ENCODE measurements at places on chromosomes 5 and 9. TPM values are rescaled to one million over a fixed set of nuclear protein-coding genes. Genes with fewer than 3 reads are reported as not detected.

Gene TBCA
- total RNA-seq: 147 TPM

Gene DOK3
- 7.5 TPM for total RNA-seq

Gene RNF183
- total RNA-seq: not detected

Gene GLDC
- 2.5 TPM for total RNA-seq

Gene IL13
- not detected for total RNA-seq

Gene MEGF9
- 23.1 TPM for total RNA-seq

Gene WDR55
- 23.8 TPM for total RNA-seq

Gene MTAP
- 18.1 TPM for total RNA-seq

Gene GALNT10
- total RNA-seq: 49.8 TPM

Gene GARNL3
- 13.7 TPM for total RNA-seq

Gene CDC20B
- not detected for total RNA-seq

Gene TRIM32
- total RNA-seq: 12.9 TPM

Gene ZNF608
- 26.6 TPM for total RNA-seq

Gene C9orf152
- total RNA-seq: not detected

Gene TMEM232
- total RNA-seq: 2.3 TPM
